ENCODE measurements at places on chromosomes 16 and 17. TPM values are rescaled to one million over a fixed set of nuclear protein-coding genes. Genes with fewer than 3 reads are reported as not detected.

GRCh38 chr17:15348021-15348420 lies 6.6 kb upstream of the TEKT3 start:
- DNase-seq, result no peak
- H3K4me1 ChIP-seq, result no peaks in the 10 kb centered on the region
- no peak overlapping the region for H3K27ac ChIP-seq
- H3K4me3 ChIP-seq, result no peak overlapping the region
- peaks cover 4% of the 10 kb centered on the region for H3K27me3 ChIP-seq

GRCh38 chr16:49150341-49150740 lies 131.3 kb downstream of the CBLN1 start:
- H3K4me3 ChIP-seq, result no peak overlapping the region
- H3K27me3 ChIP-seq, result no peaks in the 10 kb centered on the region

GRCh38 chr16:85310868-85311585 lies 198.8 kb upstream of the CIBAR2 start:
- DNase-seq, result no peak
- no peak overlapping the region for H3K27ac ChIP-seq
- H3K4me3 ChIP-seq, result no peak overlapping the region
- H3K27me3 ChIP-seq, result no peaks in the 10 kb centered on the region
- peaks cover 20% of the 10 kb centered on the region for H3K4me1 ChIP-seq

DNA sequence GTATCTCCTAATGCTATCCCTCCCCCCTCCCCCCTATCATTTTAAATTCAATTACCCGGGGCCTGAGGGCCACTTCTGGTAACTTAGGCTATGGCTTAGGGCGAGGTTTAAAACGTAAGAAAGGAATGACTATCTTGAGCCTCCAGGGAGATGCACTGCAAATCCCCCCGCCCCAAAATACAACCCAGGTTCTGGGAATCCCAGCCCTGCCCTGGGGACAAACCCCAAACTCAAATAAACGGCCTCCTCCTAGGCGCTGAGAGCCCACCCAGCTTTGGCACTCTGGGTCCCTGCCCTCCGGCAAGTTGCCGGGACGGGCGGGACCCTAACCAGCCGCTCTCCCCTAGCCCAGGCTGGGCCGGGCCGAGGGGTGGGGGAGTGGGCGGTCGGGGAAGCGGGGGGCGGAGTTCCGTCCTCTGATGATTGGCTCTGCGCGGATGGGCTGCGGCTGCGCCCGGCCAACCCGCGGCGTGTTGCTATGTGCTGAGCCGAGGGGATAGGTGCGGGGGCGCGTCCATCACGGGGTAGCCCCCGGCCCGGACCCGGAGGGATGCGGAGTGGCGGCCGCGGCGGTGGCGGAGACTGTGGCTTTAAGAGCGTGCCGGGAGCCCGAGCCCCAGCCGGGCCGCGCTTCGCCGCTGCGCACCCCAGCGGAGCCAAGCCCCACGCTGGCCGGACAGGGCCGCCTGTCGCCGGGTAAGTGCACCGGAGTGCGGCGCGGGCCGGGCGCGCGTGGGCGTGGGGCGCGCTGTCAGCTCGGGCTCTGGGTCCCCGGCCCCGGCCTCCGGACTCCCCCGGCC lies at the start of gene YPEL2:
YPEL2 (plus strand) TSS at position 527 of the 800 bp plus-strand sequence. CDS start 21,755 bp downstream, outside the sequence.
- no peaks in the 10 kb centered on the region for H3K36me3 ChIP-seq
- H3K4me1 ChIP-seq, result peaks cover 52% of the 10 kb centered on the region
- DNase-seq, result peak; percentile 86
- no peaks in the 10 kb centered on the region for H3K27me3 ChIP-seq
- H3K4me3 ChIP-seq, result peak within 1 kb of the TSS; percentile 96

DNA sequence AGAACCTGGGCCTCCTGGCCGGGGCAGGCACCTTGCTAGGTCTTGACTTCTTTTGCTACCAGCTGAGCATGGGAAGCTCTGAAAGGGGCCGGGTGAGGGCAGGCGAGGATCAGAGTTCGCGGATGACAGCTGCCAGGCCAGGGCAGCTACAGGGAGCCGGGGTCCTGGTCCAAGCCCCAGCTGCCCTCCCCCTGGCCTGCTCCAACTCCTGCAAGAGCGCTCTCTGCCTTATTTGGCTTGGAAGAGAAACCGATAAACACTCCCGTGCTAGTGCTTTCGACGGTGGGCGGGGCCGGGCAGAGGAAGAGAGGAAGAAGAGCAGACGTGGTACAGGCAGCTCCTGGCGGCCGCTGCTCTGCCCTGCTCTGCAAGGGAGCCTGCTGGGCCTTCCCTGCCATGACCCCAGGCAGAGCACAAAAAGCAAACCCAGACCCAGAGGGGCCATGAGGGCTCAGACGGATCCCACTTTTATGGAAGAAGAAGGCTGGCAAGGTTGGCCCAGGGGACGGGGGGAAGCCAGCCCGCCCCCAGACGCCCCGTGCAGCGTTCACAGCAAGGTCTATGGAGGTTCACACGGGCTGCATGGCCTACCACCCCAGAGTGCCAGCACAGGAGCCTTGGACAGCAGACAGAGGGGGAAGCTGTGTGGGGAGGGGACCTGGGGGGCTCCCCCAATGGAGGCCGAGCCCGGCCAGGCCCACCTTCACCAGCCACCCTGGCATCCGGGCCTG lies 25.6 kb downstream of the PIEZO1 start:
- H3K4me1 ChIP-seq, result no peaks in the 10 kb centered on the region
- no peaks in the 10 kb centered on the region for H3K27me3 ChIP-seq
- H3K36me3 ChIP-seq, result no peaks in the 10 kb centered on the region
- no peak overlapping the region for H3K4me3 ChIP-seq

DNA sequence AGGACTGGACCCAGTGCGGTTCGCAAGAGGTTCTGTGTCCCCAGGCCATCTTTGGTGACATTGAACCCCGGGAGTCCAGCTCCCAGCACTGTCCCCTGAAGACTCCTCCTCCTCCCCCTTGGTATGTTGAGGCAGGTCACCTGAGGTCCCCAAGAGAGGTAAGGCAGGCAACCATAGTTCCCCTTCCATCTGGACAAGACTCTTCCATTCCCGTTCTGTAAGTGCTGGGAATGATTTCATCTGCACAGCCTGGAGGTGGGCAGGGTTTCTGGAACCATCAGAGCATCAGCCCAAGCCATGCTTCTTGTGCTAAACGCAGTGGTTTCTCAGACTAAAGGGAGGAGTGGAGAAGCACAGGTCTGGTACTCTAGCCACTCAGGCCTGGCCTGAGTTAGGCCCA lies 24.9 kb downstream of the COPZ2 start:
- H3K27me3 ChIP-seq, result no peaks in the 10 kb centered on the region
- DNase-seq, result no peak

- no peaks in the 10 kb centered on the region for H3K27me3 ChIP-seq
- peak overlapping the region; percentile 56 for H3K27ac ChIP-seq
Observed at GRCh38 chr16:75319513-75320411, 68.3 kb upstream of the BCAR1 start.

Gene TENT4B
- total RNA-seq, result 15.9 TPM

- no peaks in the 10 kb centered on the region for H3K27me3 ChIP-seq
- peaks cover 24% of the 10 kb centered on the region for H3K4me1 ChIP-seq
- DNase-seq, result no peak
- H3K4me3 ChIP-seq, result no peak overlapping the region
- peak overlapping the region; percentile 65 for H3K27ac ChIP-seq
Observed at GRCh38 chr17:17033466-17033865, 8.8 kb upstream of the MPRIP start.

Gene HAP1
- not detected for total RNA-seq

Gene GAST
- not detected for total RNA-seq

GRCh38 chr16:11697319-11697718 lies 29.1 kb downstream of the SNN start:
- H3K4me1 ChIP-seq, result no peaks in the 10 kb centered on the region
- no peak overlapping the region for H3K4me3 ChIP-seq
- no peaks in the 10 kb centered on the region for H3K27me3 ChIP-seq
- DNase-seq, result no peak
- H3K27ac ChIP-seq, result no peak overlapping the region
- H3K36me3 ChIP-seq, result peaks cover 22% of the 10 kb centered on the region

DNA sequence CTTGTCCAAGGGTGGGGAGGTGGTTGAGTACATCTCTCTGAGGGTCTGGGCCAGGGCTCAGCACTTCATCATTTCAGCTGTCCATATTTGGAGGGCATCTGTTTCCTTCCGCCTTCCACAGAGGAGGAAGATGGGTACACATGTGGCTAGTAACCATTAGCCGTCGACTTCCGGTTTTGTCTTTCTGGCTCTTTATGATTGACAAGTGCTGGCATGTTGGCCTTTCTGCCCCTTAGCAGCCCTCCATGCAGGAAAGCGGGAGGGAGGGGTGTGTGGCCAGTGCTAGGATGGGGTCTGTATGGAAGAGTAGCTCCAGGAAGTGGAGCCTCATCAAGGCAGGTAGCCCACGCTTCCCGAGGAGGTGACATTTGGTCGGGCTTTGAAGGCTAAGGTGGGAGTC lies 69.6 kb downstream of the RAI1 start:
- H3K4me1 ChIP-seq, result peaks cover 24% of the 10 kb centered on the region
- H3K4me3 ChIP-seq, result no peak overlapping the region
- H3K36me3 ChIP-seq, result no peaks in the 10 kb centered on the region

GRCh38 chr16:3804426-3805016 lies 76.0 kb downstream of the CREBBP start:
- H3K4me3 ChIP-seq, result no peak overlapping the region
- H3K27me3 ChIP-seq, result no peaks in the 10 kb centered on the region

Gene BAIAP2
- 9.9 TPM for total RNA-seq

GRCh38 chr17:50892101-50892776 lies 26.1 kb upstream of the TOB1 start:
- H3K27ac ChIP-seq, result no peak overlapping the region
- no peak for DNase-seq
- H3K36me3 ChIP-seq, result no peaks in the 10 kb centered on the region
- no peaks in the 10 kb centered on the region for H3K27me3 ChIP-seq

DNA sequence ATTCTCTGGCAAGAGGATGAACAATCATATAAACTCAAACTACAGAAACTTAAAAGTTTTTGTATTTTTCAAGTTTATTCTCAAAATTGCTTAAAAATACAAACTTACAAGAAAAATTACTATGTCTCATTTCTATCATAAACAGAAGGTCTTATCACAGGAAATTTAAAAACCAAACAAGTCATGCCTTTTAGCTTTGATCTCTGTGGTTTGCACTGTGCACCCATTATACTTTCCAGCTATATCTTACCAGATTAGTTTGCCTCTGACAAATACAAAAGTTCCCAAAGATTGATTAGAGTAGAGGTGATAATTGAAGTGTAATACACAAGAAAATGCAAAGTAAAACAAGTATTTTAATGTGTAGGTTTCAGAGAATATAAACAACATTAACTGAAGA lies 117.4 kb downstream of the MYO1D start:
- H3K4me3 ChIP-seq, result no peak overlapping the region
- H3K4me1 ChIP-seq, result peaks cover 6% of the 10 kb centered on the region
- peaks cover 5% of the 10 kb centered on the region for H3K36me3 ChIP-seq
- no peak for DNase-seq

DNA sequence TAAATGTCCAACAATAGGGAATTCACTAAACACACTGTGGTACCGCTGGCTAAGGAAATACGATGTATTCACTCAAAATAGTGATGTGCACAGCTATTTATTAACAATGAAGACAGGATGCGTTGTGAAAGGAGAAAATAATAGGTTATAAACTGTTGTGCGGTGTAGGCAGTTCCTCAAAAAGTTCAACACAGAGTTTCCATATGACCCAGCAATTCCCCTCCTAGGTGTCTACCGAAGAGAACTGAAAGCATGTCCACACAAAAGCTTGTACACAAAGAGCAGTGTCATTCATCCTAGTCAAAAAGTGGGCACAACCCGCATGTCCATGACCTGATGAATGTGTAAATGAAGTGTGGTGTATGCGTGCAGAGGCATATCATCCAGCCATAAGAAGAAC lies 1.2 kb upstream of the CES1 start:
- DNase-seq, result no peak
- no peaks in the 10 kb centered on the region for H3K4me1 ChIP-seq
- H3K27me3 ChIP-seq, result no peaks in the 10 kb centered on the region
- H3K27ac ChIP-seq, result no peak overlapping the region

Gene VAT1L
- 10.4 TPM for total RNA-seq

DNA sequence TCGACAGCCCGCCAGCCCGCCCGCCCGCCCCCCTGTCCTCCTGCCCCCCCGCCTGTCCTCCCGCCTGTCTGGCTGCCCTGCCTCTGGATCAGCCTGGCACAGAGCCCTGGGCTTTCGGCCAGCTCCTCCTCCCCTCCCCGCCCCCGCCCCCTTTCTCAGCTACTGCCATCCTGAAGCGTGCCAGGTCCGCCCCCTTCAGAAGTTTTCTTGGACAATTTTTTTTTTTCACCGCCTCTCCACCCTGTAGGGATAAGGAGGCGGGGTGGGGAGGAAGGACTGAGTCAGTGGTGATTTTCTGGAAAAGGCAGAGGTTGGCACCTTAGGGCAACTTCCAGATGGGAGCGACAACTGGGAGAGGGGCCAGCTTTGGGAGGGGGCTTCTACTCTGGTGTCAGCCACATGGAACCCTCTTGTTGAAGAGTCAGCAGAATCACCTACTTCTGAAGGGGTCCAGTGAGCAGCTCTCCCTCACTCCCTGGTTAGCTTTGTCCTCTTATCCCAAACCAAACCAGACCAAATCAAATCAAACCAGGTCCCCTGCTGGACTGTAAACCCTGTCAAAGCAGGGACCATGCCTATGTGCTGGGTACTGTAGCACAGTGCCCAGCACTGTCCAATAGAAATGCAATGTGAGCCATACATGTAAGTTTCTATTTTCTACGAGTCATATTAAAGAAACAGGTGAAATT lies 19.7 kb downstream of the IGF2BP1 start:
- no peak overlapping the region for H3K4me3 ChIP-seq
- DNase-seq, result no peak
- no peak overlapping the region for H3K27ac ChIP-seq
- H3K4me1 ChIP-seq, result peaks cover 5% of the 10 kb centered on the region
- no peaks in the 10 kb centered on the region for H3K36me3 ChIP-seq
- peaks cover 6% of the 10 kb centered on the region for H3K27me3 ChIP-seq

Gene SPPL2C
- not detected for total RNA-seq

- H3K36me3 ChIP-seq, result no peaks in the 10 kb centered on the region
- H3K4me1 ChIP-seq, result peaks cover 12% of the 10 kb centered on the region
Observed at GRCh38 chr16:85752511-85753420, 1.9 kb upstream of the C16orf74 start.

DNA sequence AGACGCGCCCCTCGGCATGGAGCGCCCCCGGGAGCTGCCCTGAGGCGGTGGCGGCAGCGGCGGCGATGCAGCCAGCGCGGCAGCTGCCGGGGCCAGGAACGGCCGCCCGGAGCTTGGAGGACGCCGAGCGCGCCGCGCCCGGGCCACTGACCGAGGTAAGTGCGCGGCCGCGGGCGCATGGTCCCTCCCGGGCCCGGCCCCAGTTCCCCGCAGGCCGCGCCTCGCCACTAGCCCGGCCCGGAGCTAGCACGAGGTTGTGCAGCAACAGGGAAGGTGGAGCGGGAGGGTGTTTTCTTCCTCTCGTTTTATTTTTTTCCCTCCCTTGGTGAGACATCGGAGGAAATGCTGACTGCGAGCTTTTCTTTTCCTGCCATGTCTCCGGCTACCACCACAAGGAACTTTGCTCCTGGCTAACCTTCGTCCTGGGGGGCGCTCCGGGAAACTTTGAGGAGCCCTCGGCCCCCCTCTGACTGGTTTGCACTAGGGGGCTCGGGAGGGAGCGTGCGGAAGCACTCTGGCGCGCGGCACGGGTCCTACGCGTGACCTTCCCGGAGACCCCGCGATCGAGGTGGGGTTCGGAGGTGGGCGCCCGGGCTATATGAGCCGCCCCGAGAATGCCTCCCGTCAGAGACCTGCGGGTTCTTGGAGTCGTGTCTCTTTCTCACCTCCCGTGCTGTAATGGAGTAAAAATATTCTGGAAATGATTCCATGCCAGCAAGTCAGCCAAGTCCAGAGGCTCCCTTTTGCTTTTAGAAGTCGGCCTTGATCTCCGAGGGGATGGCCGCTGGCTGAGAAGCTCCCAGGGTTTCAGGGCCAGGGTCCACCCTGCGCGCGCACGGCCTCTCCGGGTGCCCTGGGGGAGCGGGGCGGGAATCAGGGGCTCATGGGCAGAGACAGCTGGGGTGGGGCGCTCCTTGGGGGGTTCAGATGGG lies 868 bp downstream of the KCNJ12 start:
- peak overlapping the region; percentile 78 for H3K4me3 ChIP-seq
- no peaks in the 10 kb centered on the region for H3K36me3 ChIP-seq
- H3K4me1 ChIP-seq, result peaks cover 25% of the 10 kb centered on the region

Gene CDRT15L2
- not detected for total RNA-seq

All from thoracic aorta (tissue), 2 donors.